Activated CD4-positive, alpha-beta T cell treated with anti-CD3 and anti-CD28 coated beads, Interleukin-10, Interleukin-2, amounts not matched to agents 100 ng/mL and 50 ng/mL, durations not matched to agents 16 hours and 8 hours (primary cell): ENCODE measurements at places on chromosomes 2 and 18.

- no peak for DNase-seq
These were observed 309.2 kb downstream of the NRXN1 start for GRCh38 chr2:50722776-50723175.

- no peak for DNase-seq
These were observed 31.1 kb upstream of the ACTR3 start for GRCh38 chr2:113858764-113859163.

DNA sequence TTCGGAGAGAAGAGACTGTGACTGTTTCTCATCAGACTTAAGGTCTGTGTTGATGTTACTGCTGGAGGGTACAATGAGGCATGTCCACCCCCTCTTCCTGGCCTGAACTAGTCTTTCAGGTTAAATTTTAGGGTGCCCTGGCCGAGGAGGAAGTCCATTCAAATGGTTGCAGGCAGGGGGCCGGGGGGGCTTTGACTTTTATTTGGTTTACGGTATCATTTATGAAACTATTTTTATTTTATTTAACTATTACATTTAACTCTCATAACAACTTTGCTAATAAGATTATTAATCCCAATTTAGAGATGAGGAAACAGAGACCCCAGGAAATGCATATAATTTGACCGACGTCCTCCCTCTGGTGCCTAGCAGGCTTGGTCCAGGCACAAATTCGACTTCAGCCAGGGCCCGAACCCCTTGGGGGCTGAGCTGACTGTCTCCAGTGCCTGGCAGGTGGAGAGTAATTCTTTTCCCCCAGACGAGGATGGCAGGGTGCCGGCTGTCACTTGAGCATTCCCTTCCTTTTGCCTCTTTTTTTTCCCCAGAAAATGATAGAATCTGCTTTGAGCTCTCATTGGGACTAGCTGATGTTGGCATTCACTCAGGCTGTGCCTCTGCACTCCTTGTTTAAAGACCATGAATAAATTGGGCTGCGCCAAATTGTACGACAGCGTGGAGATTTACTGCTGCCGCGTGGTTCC is 255.3 kb upstream of the SALL3 start:
- no peak for DNase-seq

- no peak for DNase-seq
These were observed 24.3 kb downstream of the TRAPPC12 start for GRCh38 chr2:3403587-3404334.

GRCh38 chr2:46118656-46119371 is 178.4 kb upstream of the EPAS1 start:
- no peak for DNase-seq

- DNase-seq: no peak
These were observed 157.3 kb upstream of the MMADHC start for GRCh38 chr2:149744865-149745264.

GRCh38 chr2:157897106-157897971 is 21.2 kb upstream of the ACVR1 start:
- DNase-seq: peak; percentile 76

DNA sequence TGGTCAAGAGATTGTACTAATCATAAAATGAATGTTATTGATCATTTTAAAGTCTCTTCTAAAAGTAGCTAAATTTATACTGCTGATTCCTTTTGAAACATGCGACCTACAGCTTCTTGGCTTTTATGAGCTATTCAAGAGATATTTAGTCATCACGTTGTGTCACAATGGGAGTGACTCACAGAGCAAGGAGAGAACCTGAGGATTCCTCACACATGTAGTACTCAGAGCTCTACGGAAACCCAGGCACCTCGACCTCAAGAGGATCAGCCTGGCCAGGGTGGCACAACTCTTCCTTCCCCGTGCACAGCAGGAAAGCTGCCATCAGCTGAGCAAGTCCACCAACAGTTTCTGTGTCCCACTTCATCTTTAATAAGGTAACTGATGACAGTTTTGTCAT is at the start of gene DHRS9:
Gene DHRS9 (plus strand): TSS at position 223 of the 400 bp plus-strand sequence. CDS start 12,019 bp downstream, outside the sequence.
- peak; percentile 69 for DNase-seq

- DNase-seq: peak; percentile 48
These were observed 88.7 kb upstream of the CXCR4 start for GRCh38 chr2:136206613-136207012.

- no peak for DNase-seq
These were observed 141.7 kb upstream of the CCDC68 start for GRCh38 chr18:55100817-55101457.

- no peak for DNase-seq
These were observed 90.3 kb downstream of the LRP2 start for GRCh38 chr2:169272010-169272409.

DNA sequence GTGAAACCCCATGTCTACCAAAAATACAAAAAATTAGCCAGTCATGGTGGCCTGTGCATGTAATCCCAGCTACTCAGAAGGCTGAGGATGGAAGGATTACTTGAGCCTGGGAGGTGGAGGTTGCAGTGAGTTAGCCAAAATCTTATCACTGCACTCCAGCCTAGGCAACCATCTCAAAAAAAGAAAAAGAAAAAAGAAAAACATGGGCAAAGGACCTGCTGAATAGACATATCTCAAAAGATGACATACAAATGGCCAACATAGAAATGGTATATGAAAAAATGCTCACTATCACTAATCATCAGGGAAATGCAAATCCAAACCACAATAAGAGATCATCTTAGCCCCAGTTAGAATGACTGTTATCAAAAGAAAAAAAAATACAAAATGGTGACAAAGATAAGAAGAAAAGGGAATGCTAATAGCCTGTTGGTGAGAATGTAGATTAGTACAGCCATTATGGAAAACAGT is 1.4 kb upstream of the TGOLN2 start:
- no peak for DNase-seq

GRCh38 chr2:148853458-148853857 is 21.6 kb upstream of the KIF5C start:
- no peak for DNase-seq

DNA sequence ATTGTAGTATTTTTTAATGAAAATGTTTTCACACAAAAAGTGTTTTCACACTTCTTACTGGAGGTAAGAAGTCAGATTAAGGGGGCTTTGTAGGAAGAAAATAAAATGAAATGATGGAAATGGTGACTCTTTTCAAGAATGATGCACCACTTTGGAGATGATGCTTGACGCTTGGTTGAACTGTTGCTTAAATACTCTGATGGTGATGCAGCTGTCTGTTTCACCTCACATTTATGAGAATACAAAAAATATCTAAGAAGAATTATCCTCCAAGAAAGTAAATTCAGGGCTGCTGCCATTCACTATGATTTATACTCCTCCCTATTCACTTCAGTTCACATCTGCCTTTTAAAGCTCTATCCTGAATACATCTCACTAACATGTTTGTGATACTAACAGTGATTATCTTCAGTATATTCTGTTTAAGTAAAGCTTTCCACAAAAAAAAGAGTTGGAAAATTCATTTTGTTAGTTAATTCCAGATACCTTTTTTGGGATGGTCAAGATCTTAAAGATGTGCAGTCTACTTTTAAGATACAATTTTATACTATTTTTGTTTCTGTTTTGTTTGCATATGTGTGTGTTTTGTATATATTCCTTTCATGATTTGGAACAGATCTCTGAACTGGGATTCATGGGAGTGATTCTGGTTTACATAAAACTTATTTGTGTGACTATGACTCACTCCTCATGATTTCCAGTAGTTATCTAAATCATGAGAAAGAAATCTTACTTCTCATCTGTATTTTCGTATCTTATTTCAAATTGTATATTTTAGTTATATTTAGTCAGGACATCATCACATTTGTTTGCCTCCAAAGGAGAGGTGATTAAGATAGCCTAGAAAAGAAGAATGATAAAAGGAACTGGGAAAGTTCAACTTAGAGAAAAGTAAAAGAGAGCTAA is 53.1 kb downstream of the SLC39A10 start:
- DNase-seq: no peak

- DNase-seq: no peak
These were observed 555.2 kb upstream of the KLHL29 start for GRCh38 chr2:22829791-22830190.

DNA sequence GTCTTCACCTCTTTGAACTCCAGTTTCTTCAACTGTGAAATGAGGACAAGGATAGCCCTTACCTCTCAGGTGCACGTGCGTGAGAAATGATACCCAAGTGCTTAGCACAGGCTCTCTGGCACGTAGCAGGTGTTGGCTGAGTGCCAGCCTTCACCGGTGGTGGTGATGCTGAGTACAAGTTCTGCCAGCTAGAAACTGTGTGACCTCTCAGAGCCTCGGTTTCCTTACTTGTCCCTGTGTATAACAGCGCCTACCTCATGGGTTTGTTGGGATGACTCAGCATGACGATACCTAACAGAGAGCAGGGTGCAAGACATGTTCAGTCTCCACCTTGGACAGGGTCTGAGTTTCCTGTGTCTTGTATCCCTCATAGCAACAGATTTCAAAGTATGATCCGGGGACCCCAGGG is 205.1 kb downstream of the TNS1 start:
- DNase-seq: no peak
